Fibroblast of skin of abdomen (primary cell): ENCODE measurements at places on chromosomes 16 and 17.
A peak's percentile ranks its signal among the peaks of the same experiment; 100 is the strongest.

GRCh38 chr16:62035115-62036092 lies 834 bp downstream of the CDH8 start:
- peak; percentile 37 for DNase-seq

GRCh38 chr17:7823581-7824001 lies 10.4 kb upstream of the KDM6B start:
- no peak for DNase-seq

DNA sequence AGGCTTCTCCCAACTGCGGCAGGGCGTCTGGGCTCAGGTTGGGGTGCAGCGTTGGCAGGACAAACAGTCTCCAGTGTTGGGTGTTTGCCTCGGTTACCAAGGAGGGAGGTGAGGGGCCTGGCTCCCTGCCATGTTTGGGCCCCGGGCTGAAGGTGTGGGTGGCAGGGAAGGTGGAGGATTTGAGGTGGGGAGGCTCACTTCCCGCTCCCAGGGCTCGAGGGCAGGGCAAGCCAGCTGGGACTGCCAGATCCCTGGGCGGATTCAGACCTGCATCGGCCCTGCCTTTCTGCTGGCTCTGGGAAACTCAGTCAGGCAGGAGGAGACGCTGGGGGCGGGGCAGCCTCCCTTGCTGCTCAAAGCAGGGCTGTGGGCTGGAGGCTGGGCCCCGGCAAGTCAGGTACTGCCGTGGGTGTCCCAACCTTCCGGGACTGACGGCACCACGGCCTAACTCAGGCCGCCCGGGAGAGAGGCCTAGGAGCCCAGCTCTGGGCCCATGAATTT lies 31.3 kb upstream of the KRT17 start:
- DNase-seq: no peak

GRCh38 chr17:12865769-12866168 lies 76.5 kb downstream of the ARHGAP44 start:
- no peak for DNase-seq
